ENCODE measurements at places on chromosomes 4 and X.

DNA sequence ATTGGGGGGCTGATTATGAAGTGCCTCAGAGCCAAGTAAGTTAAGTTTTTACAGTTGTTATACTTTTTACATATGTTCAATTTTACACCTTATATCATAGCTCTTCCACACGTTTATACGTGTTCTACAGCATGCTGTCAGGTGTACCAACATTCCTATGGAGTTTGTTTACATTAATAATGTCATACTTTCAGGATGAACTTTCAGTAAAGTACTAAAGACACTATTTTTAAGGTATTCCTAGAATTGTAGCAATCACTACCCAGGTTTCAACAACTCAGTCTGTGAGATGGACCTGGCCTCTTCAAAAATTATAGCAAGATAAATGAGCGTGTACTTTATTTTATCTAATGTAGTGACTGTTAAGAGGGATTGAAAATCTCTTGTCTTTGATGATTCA, 92.6 kb downstream of the PTPN13 start:
- no peak for DNase-seq

- DNase-seq, result no peak
These were observed 35.9 kb downstream of the TBC1D19 start for GRCh38 chr4:26619784-26620183.

DNA sequence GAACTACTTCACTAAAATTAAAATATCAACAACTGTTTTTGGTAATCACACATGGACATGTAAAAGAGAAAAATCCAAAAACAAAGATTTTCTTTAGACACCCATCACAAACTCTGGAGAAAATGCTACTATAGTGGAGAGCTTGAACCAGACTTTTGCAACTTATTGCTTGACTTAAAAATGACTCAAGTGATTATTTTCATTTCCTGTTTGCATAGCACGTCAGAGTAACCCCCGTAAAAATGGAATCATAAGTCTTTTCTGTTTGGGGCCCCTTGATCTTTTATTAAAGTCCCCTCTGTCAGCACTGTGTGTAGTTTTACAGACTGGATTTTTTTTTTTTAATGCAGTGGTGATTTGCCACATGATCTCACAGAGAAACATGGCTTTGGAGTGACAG, 79.5 kb downstream of the PRKG2 start:
- no peak for DNase-seq

DNA sequence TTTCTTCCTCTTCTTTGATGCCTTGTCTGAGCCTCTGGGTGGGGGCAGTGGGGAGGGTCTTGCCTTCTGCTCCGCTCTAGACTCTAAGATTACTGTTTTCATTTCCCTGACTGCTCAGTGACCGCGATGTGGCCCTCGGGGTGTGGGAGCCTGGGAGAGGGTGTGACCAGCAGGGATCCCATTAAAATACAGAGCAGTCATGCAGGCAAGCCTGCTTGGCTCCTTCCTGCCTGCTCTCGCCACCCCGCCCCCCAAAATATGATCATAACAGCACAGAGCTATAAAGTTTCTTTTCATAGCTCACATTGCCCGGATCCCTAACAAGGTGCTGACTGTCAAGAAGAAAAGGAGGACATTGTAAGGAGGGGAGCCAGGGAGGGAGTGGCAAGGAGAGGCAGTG, 332.9 kb downstream of the RAB28 start:
- no peak for DNase-seq

- no peak for DNase-seq
These were observed 304.2 kb downstream of the ARHGAP24 start for GRCh38 chr4:85779165-85779564.

- no peak for DNase-seq
These were observed 392.1 kb upstream of the FRG1 start for GRCh38 chr4:189548484-189549125.

DNA sequence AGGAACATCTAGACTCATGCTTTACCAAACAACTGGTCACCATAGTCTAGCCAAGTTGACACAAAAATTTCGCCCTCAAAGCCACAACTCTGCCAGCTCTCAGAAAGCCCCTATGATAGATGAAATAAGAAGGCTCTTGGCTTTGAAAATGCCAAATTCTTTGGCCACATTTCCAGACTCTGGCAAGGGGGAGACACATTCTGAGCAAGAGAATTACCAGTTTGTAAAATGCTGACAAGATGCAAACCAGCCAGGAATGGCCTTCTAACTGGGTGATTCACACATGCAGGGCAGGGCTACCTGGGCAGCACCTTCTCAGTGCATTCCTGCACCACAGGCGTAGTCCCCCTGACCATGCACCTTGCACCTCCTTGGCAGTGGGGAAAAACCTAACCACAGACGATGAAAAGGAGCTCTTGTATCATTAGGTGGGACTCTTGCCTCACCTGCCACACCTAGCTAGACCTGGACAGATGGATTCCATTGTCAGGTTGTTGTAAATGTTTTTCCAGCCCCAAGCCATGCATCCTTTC, 77.4 kb upstream of the CPEB2 start:
- no peak for DNase-seq

- DNase-seq, result no peak
These were observed 200.6 kb upstream of the FTHL17 start for GRCh38 chrX:31272472-31272775.

All from activated CD4-positive, alpha-beta T cell treated with anti-CD3 and anti-CD28 coated beads, Interleukin-2, Interleukin-4, amounts not matched to agents 100 ng/mL and 50 ng/mL, durations not matched to agents 16 hours and 8 hours (primary cell).